Activated CD4-positive, alpha-beta T cell treated with anti-CD3 and anti-CD28 coated beads, Interleukin-10, Interleukin-2, amounts not matched to agents 100 ng/mL and 50 ng/mL, durations not matched to agents 16 hours and 8 hours (primary cell): ENCODE measurements at places on chromosomes 6 and 20.
A peak's percentile ranks its signal among the peaks of the same experiment; 100 is the strongest.

DNA sequence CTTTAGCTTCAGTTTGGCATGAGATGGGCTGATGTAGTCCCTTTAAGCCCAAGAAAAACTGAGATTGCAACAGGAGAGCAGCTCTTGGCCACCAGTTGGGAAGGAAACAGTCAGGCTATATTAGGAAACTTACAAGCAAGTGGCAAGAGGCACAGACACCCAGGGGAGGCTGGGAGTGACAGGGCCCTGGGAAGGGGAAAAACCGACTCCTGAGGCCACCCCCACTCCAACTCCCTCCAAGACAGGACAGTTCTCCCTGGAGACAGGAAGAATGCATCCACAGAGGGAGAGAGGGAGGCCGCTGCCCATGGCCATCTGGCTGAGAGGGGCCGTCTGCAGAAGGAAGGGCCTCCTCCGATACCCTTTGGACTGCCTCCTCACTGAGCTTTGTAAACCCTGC is 20.5 kb downstream of the JPH2 start:
- no peak for DNase-seq

DNA sequence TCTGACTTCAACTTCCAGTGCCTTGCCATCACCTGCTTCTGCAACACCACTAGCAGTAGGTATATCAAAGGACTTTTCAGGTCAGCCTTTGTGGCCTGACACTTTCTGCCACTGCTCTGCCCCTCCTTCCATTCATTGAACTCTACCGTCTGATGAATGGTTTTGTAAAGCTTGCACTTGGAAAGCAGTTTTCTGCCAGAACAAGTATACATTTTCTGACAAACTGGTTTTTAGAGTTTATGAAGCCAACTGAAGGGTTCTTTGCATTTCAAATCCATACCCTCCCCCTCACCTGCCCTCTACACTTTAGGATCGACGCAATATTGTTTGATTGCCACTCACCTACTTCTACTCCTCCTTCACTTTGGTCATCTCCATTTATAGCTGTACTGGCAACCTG is 603.1 kb downstream of the HACE1 start:
- DNase-seq = no peak

DNA sequence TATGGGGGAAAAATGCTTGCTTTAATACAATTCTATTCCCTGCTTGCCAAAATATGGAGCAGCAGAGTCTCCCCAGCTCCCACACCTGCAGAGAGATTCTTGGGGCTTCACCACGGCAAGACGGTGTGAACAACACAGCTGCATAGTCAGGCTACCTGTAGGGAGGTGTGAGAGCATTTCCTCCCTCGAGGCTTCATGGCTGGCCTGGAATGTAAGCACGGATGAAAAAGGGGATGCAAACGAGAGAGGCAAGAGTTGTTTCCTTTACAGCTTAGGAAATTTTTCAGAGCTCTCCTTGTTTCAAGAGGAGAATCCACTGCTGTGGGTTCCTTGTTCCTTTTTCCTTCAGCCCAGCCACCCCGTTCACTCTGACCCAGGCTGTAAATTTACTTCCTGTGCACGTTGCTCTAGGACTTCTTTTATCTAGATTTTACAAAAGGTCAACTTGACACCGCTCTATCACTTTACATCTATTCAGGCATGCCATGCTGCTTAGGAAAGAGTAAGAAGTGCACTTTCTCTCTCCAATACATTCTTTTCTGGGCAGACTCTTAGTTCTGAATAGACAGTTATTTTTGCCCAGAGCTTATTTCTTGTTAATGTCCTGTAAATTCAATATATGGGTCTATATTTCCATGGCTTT is 197.1 kb downstream of the KHDC1L start:
- DNase-seq = no peak

GRCh38 chr6:90286884-90287488 is 9.7 kb downstream of the BACH2 start:
- peak; percentile 77 for DNase-seq

DNA sequence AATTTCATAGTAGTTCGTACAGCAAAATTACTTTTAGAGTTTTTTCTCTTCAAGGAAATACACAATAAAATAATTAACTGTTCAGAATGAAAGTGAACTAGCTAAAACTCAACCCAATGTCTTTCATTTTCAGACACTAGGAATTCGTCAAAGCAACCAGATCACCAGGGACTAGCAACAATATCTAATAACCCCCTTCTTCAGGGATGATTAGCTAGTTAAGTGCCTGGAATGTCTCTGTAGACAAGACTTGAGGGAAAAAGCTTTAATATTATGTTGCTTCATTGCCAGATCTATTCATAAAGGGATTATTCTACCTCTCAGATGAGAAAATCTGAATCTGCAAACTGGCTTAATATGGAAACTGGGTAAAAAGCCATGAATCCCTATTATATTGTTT is 41.8 kb upstream of the OR14J1 start:
- no peak for DNase-seq

DNA sequence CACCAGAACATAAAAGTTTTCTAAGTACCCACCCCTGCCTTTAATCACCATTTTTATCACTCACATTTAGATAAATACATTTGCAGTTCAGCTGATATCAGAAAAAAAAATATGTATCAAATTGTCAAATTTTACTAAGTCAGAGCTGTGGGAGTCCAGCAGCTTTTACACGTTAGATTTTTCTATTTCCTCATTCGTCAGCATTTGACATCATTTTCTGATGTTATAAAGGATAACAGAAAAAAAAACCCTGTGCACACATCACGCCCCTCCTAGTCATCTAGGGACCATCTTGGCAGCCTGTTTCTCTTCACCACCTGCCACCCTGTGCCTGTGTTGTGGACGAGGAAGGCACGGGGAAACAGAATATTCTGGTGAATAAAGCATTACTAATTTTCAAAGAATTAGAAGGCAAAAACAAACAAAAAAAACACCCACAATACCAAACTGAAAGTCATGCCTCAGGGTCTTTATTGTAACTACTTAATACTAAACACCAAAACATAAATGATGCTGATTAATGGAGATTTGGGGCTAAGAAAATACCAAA is 12.4 kb downstream of the B4GALT5 start:
- DNase-seq = peak; percentile 71

- no peak for DNase-seq
These were observed 2.2 kb downstream of the RXRB start for GRCh38 chr6:33198159-33198852.

GRCh38 chr6:147895272-147895671 is 386.8 kb downstream of the SAMD5 start:
- no peak for DNase-seq

- DNase-seq = no peak
These were observed 19.9 kb upstream of the PRIM2 start for GRCh38 chr6:57297505-57297904.

DNA sequence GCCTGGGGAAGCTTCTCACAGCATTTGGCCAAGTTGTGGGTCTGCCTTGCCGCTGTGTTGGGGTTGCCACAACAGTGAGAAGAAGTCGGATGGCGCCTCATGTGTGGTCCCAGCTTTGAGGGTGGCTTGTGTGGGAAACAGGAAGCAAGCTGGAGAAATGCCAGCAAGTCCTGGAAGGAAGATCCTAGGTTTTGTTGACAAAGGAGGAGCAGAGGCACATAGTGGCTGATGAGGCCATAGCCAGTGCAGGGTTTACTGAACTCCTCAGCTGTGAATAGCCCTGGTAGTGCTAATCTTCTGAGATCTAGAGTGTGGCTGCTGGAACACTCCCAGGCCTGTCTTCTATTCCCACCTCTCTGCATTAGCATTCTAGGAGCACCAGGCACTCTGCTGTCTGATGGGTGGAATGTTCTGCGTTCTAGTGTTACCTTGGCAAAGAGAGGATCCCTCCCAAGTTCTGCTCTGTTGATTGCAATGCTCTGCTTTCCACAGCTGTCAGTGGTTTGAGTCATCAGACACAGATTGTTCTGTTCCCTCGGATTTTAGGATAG is 25.2 kb downstream of the SNPH start:
- DNase-seq = no peak

DNA sequence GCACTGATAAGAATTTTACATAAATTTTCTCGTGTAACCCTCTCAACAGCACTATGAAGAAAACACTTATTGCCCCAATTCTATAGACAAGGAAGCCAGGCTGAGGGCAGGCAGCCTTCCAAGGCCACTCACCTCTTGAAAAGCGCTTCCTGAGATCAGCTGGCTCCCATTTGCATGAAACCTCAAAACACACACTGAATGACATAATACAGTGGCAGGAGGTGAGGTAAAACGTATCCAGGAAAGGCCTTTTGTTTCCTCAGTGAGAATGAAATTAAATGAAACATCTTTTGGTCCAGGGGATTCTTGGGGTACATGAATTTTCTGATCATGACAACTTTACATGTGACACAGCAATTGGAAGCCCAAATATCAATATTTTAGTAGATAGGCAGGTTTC is 112.5 kb downstream of the WDR27 start:
- peak; percentile 59 for DNase-seq
